ENCODE measurements at places on chromosomes 11 and 22.
A peak's percentile ranks its signal among the peaks of the same experiment; 100 is the strongest.

DNA sequence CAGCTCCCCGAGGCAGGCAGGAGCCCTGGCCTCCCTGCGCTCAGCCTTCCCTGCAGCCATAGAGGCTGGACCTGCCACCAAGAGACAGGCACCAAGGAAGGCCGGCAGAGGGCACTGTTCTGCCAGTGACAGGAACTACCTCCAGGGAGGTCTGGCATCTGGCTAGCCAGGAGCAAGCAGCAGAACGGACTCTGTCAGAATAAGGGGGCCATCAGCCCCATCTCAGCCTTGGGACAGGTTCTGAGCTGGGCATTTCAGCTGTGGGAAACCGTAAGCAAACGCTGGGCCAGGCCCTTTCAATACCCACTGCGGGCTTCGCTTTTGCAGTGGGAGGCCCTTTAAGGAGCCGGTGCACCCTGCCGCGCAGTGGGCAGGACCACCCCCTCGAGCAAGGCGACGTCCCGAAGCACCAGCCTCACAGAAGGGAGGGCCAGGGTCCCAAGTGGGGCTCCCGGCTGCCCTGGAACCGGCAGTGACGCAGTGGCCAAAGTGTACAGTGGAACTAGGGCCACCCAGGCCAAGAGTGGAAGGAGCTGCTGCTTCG lies 18.2 kb downstream of the IFT27 start:
- DNase-seq, result peak; percentile 73

GRCh38 chr11:113389272-113389671 lies 1.7 kb downstream of the ANKK1 start:
- no peak for DNase-seq

DNA sequence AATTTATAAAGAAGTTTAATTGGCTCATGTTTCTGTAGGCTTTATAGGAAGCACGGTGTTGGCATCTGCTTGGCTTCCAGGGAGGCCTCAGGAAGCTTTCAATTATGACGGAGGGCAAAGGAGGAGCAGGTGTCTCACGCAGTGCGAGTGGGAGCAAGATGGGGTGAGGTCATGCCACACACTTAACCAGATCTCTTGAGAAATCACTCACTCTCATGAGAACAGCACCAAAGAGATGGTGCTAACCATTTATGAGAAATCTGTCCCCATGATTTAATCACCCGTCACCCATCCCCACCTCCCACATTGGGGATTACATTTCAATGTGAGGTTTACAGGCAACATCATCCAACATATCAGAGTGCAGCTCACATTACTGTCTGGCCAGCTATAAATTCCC lies 103.5 kb downstream of the ARHGAP8 start:
- no peak for DNase-seq

DNA sequence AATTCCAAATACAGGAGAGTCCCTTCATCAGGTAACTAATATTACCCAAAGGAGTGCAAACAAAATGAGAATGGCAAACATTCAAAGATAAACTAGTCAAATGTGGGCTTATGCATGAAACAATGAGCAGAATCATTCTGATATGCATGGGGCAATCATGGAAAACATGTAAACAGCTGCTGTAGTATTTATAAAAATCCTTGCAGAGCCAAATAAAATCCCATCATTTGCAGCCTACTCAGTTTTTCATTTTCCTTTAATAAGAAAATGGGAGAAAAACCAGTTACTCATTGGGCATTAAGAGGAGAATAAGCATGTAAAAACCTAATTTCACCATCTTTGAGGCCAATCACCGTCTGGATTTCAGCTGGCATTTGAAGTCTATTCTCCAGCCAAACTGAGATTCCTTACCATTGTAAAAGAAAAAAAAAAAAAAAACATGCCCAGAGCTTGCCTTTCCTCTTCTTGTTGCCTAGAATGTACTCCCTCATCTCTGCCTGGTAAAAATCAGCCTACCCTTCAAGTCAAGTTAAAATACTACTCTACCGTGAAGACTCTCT lies 249.1 kb downstream of the TTC28 start:
- DNase-seq, result no peak

DNA sequence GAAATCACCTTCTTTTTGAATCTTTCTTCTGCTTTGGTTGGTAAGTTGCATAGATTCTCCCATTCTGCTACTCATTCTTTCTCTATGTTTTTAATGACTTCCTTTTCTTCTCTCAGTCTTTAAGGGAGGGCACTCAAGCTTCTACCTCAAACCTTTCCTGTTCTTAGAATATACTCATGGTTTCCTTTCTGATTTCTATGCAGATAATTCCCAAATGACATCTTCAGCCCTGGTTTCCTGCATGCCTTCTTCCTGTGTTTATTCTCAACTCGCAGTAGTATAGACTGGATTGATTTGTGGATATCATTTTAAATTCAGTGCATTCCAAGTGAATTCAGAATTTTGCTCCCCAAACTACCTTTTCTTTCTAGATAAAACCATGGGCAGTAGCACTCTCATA lies 803.6 kb downstream of the METTL15 start:
- DNase-seq, result no peak

DNA sequence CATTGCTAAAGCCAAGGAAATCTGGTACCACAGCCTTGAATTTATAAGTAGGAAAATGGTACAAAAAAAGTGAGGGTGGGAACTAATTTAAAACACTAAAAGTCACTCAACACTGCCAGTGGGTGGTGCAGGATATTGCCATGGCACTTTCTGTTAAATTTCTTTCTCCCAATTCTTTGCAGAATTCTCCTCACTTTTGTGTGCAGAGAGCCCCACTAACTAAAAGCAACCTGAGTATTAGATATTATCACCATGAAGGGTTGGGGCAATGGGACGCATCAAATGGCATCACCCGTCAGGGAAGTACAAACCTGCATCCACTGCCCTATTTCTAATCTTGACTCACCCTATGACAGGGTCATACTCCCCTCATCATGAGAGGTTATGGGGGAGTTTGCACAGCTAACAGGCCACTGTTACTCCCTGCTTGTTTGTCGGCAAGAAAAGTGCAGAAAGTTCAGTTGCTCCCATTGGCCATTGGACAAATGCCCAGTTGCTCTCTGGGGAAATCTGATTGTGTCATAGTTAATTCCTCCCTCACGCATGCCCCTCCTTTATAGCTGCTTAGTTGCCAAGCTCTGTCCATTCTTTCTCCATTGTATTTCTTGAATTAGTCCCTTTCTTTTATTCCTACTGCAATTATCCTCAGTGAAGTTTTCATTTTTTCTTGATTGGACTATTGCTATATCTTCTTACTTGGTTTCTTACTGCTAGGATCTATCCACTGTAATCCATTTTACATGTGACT lies 93.8 kb upstream of the BLID start:
- no peak for DNase-seq

GRCh38 chr22:24954856-24955255 lies 2.3 kb downstream of the KIAA1671 start:
- DNase-seq, result no peak

GRCh38 chr11:11293798-11294550 lies 59.1 kb downstream of the CSNK2A3 start:
- DNase-seq, result no peak

GRCh38 chr11:73972187-73972586 lies 10.5 kb downstream of the UCP2 start:
- DNase-seq, result no peak

DNA sequence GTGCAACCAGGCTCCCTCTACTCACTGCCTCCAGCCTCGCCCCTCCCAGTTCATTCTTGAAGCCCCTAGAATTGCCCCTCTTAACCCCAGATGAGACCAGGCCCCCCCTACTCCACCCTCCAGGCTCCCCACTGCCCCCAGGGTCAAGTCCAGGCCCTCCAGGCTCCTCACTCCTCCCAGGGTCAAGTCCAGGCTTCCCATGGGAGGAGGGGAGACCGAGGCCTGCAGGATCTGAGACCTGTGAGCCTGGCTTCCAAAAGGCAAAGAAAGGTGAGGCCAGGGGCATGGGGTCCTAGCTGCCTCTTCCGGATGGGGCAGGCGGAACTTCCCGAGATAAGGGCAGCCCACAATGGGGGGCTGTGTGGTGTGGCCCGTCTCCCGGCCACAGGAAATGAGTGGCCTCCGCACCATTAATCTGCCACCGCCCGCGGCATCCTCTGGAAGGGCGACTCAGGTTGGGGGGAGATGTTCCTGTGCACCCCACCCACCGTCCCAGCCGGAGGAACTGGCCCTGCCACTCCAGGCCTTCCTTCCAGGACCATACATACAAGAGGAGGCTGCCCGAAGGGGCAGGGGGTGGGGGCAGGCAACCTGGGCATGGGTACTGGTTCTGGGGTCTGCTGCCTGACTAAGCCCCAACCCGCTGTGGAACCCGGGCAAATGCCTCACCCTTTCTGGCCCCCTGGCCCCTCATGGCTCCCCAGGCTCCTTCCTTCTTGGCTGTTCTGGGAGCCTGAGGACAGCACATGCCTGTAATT lies 35.1 kb upstream of the WNT11 start:
- DNase-seq, result no peak

DNA sequence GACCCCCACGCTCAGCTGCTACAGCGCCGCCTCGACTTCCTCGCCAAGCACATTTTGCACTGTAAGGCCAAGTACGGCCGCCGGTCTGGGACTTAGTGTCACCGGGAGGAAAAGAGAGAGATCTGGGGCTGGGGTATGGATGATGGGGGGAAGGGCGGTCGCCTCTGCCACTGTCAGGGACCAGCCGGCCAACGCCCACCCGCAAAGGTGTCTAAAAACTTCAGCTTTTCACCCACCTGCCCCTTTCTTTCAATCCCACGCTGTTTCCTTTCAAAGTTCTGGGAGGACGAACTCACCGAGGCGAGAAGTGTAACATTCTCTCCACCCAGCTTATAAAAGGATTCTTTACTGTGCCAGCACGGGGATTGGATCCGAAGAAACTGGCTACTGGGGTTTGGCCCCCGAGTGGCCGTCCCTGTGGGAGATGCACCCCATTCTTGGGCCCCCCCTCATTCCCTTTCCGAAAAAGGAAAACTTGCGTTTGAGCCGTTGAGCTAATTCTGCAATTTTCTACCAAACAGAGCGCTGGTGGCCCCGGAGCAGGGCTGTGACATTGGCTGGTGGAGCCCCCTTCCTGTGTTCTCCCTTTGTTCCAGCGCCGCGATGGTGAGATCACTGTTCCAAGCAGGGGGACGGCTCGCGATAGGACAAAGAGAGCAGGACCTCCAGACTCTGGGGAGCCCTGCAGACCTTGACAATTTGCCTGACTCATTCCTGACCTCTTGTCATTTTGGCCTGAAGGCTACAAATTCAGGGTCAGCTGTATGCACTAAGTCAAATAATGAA lies 1.8 kb downstream of the FJX1 start:
- no peak for DNase-seq

DNA sequence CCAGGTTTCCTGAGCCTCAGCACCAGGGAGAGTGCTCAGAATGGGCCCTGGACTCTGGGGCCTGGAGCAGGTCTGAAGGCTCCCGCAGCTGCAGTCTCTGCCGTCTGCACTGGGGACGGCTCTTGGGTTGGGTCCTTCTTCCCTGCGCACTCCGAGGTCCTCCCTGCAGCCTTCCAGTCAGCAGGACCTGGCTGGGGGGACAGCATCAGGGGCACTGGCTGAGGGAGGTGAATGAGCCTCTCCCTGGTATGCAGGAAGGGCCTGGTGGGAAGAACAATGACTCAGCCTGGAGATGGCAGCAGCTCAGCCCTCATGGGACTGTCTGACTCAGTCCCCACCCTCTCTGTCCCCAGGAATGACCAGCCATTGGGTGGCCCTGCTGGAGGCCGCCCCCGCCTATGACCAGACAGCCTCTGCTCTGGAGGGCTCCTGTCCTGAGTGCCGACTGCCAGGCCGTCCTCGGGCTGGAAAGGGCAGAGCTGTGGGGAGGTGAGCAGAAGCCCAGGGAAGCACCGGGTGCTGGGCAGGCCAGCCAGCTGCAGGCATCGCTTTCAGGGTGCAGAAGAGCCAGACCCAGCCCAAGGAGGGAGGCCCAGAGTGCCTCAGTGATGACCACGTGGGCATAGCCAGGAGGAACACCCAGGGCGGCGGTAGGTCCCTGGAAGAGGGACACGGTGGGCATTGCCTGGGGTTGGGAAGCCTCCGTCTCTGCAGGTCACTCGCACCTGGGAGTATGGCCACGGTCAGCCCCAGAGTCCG lies 455.0 kb downstream of the BRD1 start:
- no peak for DNase-seq

DNA sequence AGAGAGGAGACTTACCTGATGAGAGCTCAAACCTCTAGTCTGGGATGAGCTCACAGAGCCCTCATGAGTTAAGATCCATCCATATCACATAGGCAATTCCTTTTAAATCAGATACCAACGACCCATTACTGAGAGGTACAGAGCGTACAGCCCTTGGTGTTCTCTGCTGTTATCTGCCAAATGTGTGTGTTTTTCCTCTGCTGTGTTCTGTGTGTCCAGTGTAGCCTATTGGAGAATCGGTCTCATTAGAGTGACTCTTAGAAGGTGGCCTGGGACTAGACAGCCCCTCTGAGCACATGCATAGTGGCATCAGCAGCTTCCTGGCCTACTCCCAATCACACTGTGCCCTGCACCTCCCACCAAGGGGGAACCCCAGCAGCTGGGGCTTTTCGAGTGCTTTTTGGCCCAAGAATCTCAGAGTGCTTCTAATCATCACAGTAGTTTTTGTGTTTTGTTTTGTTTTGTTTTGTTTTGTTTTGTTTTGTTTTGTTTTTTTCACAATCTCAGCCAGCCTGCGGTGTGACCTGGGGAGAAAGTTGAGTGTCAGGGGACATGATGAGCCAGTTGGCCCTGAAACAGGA lies 25.4 kb downstream of the TP53AIP1 start:
- DNase-seq, result no peak

GRCh38 chr11:79244241-79244772 lies 196.5 kb downstream of the TENM4 start:
- DNase-seq, result no peak

DNA sequence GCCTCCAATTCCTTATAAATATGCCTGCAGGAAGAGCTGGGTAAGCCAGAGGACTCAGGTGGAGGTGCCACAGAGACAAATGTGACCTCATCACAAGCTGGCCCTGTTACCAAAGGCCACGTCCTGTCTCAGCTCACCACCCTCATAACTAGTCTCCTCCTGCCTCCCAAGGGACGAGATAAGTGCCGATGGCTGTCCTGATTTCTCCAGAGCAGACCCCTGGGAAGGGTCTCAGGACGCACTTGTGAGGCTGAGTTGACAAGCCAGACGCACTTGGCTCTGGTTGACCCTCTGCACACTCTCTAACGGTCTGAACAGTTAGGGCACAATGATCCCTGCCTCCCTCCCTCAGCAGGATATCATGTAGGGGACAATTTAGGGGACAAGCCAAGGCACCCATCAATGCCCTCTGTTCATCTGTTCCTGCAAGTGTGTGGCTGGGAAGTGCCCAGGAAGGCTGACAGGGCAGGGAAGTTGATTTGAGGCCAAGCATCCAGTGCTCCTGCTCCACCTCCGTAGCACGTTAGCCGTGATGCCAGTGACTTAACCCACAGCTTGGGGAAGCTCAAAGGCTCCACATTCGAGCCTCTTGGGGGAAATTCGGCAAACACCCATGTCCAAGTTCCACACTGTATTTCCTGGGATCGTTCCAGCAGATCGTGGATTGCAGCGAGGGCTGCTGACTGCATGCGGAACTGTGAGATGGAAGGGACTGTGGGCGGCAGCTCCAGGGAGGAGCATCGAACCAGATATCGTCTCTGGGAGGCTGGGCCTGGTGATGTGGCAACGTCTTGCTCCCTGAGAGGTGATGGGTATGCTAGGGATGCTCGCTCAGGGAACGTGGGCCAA lies 2.8 kb downstream of the SMIM38 start:
- no peak for DNase-seq

All from CD4-positive, alpha-beta T cell treated with Interleukin-6 at 100 ng/mL for 8 hours (primary cell).